Aorta (tissue), 5 donors: ENCODE measurements at places on chromosomes 12 and 14. TPM values are rescaled to one million over a fixed set of nuclear protein-coding genes. Genes with fewer than 3 reads are reported as not detected.

DNA sequence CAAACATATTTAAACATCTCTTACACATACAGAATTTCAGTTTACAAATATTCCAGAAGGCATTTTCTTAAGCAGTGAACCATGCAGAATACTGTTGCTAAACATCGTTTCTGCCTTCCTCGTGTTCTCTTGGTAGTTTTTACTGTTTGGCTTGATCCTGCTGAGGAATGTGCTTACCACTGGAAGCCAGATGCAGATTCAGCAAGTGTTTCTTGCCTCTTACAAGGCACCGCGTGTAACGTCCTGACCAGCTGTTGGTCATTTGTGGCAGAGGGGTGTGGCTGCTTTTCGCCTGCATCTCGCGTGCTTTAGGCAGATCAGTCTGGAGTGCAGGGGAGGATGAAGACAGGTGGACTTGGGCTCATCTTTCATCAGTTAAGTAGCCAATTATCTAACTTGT is 12.4 kb downstream of the EIF2B1 start:
- no peaks in the 10 kb centered on the region for H3K27me3 ChIP-seq
- no peak overlapping the region for H3K4me3 ChIP-seq
- DNase-seq: no peak
- no peaks in the 10 kb centered on the region for H3K4me1 ChIP-seq
- peaks cover 22% of the 10 kb centered on the region for H3K36me3 ChIP-seq

DNA sequence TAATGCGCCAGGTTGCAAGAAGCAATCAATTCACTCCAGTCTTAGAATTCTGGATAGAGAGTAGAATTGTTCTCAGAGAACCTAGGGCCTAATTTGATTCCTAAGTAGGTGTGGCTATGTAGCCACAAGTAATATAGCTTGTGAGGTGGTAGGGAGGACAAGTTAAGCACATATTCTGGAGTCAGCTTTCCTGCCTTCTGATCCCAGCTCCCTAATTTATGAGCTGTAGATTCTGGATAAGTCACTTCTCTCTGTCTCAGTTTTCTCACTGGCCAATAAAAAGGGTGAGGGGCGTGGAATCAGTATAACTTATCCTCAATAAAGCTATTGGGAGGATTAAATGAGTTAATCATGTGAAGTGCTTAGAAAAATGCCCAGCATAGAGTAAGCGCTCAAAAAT is 3.0 kb upstream of the SNW1 start:
- DNase-seq: no peak
- no peak overlapping the region for H3K27ac ChIP-seq
- no peak overlapping the region for H3K4me3 ChIP-seq

GRCh38 chr12:32589165-32589865 is 89.8 kb upstream of the DNM1L start:
- H3K36me3 ChIP-seq: no peaks in the 10 kb centered on the region
- H3K27ac ChIP-seq: no peak overlapping the region
- no peaks in the 10 kb centered on the region for H3K27me3 ChIP-seq

DNA sequence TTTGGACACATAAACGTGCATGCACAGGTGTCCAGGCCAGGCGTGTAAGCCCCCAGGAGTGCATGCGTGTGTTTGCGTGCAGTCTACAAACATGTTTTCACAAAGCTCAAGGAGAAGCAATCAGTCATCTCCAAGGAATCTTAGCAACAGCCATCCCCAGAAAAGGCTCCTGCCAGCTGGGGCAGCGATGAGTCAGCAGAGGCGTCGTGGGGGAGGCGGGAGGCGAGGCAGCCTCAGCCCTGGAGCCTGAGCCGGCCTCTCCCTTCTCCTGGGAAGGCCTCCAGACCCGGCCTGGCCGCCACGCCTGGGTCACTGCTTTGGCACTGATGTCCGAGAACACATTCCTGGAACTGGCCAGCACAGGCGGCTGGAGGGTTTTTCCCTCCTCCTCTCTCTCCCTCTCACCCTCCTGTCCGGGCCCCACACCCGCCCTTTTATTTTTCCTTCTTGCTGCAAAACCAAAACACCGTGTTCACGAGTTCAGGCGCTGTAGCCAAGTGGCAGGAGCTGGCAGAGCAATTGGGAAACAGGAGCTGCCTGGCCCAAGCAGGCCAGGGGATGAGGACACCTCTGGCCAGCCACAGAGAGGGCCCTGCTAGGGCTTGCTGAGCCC is 92.7 kb downstream of the LRRC74A start:
- H3K27ac ChIP-seq: no peak overlapping the region
- H3K4me1 ChIP-seq: peaks cover 8% of the 10 kb centered on the region
- no peaks in the 10 kb centered on the region for H3K36me3 ChIP-seq
- DNase-seq: peak; percentile 98
- no peak overlapping the region for H3K4me3 ChIP-seq

- no peak overlapping the region for H3K4me3 ChIP-seq
- DNase-seq: no peak
- no peaks in the 10 kb centered on the region for H3K27me3 ChIP-seq
- no peaks in the 10 kb centered on the region for H3K4me1 ChIP-seq
- no peaks in the 10 kb centered on the region for H3K36me3 ChIP-seq
- no peak overlapping the region for H3K27ac ChIP-seq
Measured at GRCh38 chr14:39873791-39874190, 441.6 kb upstream of the FBXO33 start.

DNA sequence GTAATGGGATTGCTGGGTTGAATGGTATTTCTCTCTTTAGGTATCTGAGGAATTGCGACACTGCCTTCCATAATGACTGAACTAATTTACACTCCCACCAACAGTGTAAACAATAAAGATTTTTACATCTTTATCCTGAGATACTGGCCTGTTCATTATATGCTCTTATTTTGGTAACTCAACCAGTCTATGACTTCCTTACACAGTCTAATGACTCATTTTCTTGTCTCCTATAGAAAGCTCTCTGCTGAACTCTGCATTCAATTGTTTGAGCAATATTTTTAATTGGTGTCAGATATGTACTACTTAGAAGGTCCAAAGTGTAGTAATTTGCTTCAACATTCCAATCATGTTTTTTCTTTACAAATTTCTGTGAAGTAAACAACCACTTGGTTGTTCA is 1351.8 kb downstream of the FSCB start:
- H3K27ac ChIP-seq: no peak overlapping the region
- DNase-seq: no peak
- no peaks in the 10 kb centered on the region for H3K36me3 ChIP-seq
- no peaks in the 10 kb centered on the region for H3K4me1 ChIP-seq
- H3K4me3 ChIP-seq: no peak overlapping the region
- no peaks in the 10 kb centered on the region for H3K27me3 ChIP-seq

DNA sequence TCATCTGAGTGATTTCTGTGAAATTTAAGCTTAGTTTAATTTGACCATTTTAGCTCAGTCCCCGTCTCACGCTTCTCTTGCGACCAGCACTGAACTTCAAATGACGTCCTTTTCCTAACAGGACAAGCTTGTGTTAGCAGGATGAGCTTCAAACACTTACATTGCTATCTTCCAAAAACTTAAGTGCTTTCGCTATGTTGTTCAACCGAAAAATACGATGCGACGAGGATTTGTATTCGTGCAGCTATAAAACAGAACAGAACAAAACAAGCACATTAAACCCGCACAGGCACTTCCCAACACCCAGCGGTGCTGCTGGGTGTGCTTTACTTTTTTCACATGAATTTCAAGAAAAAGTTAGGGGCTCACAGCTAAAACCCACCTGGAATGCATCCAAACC is 64.2 kb upstream of the DICER1 start:
- DNase-seq: no peak
- H3K27me3 ChIP-seq: no peaks in the 10 kb centered on the region
- no peak overlapping the region for H3K27ac ChIP-seq
- H3K4me3 ChIP-seq: no peak overlapping the region
- H3K36me3 ChIP-seq: no peaks in the 10 kb centered on the region

DNA sequence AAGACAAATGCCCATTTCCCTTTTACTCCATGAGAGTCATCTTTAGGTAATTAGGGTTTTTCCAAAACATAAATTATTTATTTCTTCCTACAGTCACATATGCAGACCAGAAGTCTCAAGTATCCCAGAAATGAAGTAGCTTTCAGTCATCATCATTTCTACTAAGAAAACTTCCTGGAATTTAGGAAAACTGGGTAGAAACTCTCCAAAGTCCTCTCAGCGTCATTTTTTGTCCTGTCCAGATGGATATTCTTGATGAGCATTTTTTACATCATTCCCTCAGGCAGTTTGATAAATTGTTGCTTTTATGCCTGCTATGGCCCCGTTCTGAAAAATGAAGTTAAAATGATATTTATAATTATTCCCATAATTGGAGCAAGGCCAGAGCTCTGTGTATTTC is 93.9 kb upstream of the DCN start:
- no peak overlapping the region for H3K4me3 ChIP-seq
- no peaks in the 10 kb centered on the region for H3K27me3 ChIP-seq
- H3K4me1 ChIP-seq: peaks cover 4% of the 10 kb centered on the region
- no peak for DNase-seq
- H3K36me3 ChIP-seq: no peaks in the 10 kb centered on the region
- no peak overlapping the region for H3K27ac ChIP-seq

DNA sequence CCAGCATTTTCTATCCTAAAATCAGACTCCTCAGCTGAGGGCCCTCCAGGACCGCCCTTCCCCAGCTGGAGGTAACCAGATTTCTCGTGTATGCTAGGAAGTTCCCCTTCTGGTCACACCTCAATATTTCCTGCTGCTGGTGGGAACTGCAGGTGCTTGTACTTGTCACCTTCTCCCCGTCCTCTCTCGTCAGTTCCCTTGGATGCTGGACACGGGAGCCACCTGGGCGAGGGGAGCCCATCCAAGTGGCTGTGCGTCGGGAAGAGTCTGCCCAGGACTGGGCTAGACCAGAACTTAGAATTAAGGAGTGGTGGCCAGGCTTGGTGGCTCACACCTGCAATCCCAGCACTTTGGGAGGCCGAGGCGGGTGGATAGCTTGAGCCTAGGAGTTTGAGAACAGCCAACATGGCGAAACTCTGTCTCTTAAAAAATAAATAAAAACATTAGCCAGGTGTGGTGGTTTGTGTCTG is 23.2 kb upstream of the KIF26A start:
- no peaks in the 10 kb centered on the region for H3K27me3 ChIP-seq
- H3K4me1 ChIP-seq: no peaks in the 10 kb centered on the region
- H3K4me3 ChIP-seq: no peak overlapping the region

DNA sequence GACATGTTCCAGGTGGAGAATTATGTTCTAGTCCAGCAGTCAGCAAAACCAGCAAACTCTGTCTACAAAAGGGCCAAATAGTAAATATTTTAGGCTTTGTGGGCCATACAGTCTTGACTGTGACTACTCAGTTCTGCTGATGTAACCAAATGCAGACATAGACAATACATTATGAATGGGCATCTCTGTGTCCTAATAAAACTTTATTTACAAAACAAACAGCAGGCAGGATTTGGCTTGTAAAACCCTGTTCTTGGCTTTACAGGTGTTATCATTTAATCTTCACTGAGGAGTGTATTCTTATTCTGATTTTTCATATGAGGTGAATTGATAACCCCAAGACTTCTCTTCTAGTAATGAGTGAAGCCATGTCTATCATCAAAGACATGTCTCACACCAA is 278.6 kb downstream of the DUSP6 start:
- no peaks in the 10 kb centered on the region for H3K27me3 ChIP-seq
- H3K4me1 ChIP-seq: no peaks in the 10 kb centered on the region
- H3K36me3 ChIP-seq: no peaks in the 10 kb centered on the region
- DNase-seq: no peak

- H3K4me3 ChIP-seq: no peak overlapping the region
- H3K36me3 ChIP-seq: no peaks in the 10 kb centered on the region
- no peaks in the 10 kb centered on the region for H3K4me1 ChIP-seq
- no peak overlapping the region for H3K27ac ChIP-seq
- no peak for DNase-seq
- H3K27me3 ChIP-seq: no peaks in the 10 kb centered on the region
Measured at GRCh38 chr12:116506697-116507064, 52.5 kb upstream of the MAP1LC3B2 start.

GRCh38 chr12:52655251-52655650 is 3.2 kb upstream of the KRT2 start:
- H3K4me1 ChIP-seq: no peaks in the 10 kb centered on the region
- H3K4me3 ChIP-seq: no peak overlapping the region
- H3K27ac ChIP-seq: no peak overlapping the region
- H3K36me3 ChIP-seq: no peaks in the 10 kb centered on the region
- DNase-seq: no peak

DNA sequence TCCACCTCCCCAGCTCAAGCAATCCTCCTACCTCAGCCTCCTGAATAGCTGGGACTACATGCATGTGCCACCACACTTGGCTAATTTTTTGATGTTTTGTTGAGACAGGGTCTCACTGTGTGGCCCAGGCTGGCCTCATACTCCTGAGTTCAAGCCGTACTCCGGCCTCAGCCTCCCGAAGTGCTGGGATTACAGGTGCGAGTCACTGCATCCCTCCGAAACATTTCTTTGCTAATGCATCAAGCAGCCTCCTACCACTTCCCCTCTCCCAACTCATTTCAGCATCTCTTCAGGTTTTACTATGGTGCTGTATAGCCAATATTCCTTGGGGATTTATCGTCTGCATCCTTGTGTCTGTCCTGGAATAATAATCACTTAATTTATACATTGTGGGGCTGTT is 2.3 kb upstream of the SLC22A17 start:
- H3K4me3 ChIP-seq: no peak overlapping the region
- peak; percentile 34 for DNase-seq
- no peaks in the 10 kb centered on the region for H3K27me3 ChIP-seq
- no peaks in the 10 kb centered on the region for H3K4me1 ChIP-seq
- peaks cover 3% of the 10 kb centered on the region for H3K36me3 ChIP-seq

Gene PPHLN1
- total RNA-seq: 50.0 TPM

Gene SLC6A15
- 0.15 TPM for total RNA-seq

Gene PLEKHA5
- total RNA-seq: 56.0 TPM

Gene CEP170B
- total RNA-seq: 30.0 TPM

Gene LRP1-AS
- not detected for total RNA-seq

Gene CTSG
- 26.1 TPM for total RNA-seq

Gene TUBA1A
- total RNA-seq: 253 TPM
